Glomerular endothelial cell (primary cell): ENCODE measurements at places on chromosomes 6 and 20.

DNA sequence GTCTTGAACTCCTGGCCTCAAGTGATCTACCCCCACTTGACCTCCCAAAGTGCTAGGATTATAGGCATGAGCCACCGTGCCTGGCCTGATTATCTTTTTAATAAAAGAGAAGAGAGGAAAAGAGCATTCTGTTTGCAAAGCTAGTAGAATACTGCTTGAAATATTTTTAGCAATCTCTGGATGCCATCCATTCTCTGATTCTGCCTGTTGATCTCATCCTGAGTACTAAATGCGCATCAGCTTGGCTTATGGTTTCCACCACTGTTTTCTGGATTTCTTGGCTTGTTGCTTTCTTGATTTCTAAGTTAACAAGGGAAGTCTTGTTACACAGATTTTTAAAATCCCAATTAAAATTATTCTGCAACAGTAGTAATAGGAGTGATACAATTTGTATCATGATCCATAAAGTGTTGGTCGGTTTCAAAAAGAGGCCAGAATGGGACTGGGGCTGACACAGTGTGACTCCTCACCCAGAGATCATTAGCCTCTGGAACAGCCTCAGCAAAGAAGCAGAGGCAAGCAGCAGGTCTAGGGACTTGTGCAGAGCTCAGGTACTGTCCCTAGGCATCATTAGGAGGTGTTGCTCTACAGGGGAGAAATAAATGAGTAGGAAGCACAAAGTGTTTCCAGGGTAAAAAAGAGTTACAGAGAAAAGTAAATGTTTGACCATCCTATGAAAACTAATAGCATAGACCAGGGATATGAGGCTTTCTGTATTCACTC, 17.8 kb upstream of the SLC16A10 start:
- DNase-seq = no peak

DNA sequence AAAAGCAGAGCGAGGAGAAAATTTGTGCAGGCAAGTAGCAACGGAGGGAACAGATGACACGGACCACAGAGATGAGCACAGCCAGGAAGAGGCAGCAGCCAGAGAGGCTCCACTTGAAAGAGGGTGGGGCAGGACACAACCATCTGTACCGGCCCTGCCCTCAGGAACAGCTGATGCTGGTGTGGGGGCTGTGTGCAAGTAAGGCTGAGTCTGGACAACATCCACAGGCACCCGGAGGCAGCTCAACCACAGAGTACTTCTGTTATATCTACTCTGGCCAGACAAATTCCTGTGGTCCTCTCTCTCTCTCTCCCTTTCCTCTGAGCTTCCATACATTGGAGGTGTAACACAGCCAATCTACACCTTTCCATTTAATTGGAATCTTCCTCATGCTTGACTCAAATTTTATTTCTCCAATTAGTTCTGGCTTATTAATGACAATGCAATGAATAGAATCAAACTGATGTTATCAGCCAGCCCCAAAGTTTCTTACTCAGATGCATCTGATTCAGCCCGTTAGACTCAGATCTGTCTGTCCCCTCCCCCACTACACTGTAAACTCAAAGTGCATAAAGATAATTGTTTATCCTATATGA, 24.9 kb downstream of the KIF13A start:
- DNase-seq = no peak

- no peak for DNase-seq
Observed at GRCh38 chr20:8661229-8661952, 407.5 kb upstream of the PLCB4 start.

DNA sequence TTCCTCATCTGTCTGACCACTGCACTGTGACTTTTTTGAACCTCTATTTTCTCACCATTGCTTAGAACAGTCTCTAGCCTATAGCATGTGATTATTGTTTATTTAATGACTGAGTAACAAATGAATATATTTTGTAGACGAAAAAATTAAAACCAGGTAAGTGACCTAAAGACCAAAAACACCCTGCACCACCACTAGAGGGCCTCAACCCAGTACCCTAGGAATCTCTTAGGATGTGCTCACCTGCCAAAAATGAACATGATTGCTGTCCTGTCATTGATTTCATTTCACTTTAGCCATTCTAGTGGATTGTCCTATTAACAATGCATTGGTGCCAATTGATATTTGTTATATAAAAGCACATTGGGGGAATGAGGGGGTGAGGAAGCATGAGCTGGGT, 199.1 kb downstream of the COL9A1 start:
- DNase-seq = no peak

GRCh38 chr6:83430611-83431544, at the start of gene ME1:
Gene ME1, minus strand, starts transcription at chr6:83431051. Its CDS starts 97 bp downstream, at chr6:83430954.
- DNase-seq = no peak

DNA sequence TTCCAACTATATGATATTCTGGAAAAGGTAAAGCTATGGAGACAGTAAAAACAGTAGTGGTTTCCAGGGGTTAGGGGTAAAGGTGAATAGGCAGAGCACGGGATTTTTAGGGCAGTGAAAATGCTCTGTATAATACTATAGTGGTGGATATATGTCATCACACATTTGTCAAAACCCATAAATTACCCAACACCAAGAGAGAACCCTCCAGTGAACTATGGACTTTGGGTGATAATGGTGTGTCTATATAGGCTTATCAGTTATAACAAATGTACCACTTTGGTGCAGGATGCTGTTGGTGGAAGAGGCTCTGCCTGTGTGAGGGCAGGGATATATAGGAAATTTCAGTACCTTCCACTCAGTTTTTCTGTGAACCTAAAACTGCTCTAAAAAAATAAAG, 149.9 kb downstream of the GPX5 start:
- no peak for DNase-seq

- DNase-seq = no peak
Observed at GRCh38 chr6:163328411-163328810, 86.1 kb upstream of the QKI start.

DNA sequence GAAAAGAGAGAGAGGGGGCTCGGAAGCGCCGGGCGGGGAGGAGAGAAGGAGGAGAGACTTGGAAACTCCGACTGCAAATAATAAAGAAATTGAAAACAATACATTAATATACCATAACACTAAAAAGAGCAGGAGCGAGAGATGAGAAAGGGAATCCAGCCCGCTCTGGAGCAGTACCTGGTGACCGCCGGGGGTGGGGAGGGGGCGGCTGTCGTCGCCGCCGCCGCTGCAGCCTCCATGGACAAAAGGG, 338 bp downstream of the E2F3 start:
- DNase-seq = no peak
